SHP77 treated with DMSO at 0.1 percent for 48 hours (cell line): ENCODE measurements at places on chromosomes 3 and 15.

DNA sequence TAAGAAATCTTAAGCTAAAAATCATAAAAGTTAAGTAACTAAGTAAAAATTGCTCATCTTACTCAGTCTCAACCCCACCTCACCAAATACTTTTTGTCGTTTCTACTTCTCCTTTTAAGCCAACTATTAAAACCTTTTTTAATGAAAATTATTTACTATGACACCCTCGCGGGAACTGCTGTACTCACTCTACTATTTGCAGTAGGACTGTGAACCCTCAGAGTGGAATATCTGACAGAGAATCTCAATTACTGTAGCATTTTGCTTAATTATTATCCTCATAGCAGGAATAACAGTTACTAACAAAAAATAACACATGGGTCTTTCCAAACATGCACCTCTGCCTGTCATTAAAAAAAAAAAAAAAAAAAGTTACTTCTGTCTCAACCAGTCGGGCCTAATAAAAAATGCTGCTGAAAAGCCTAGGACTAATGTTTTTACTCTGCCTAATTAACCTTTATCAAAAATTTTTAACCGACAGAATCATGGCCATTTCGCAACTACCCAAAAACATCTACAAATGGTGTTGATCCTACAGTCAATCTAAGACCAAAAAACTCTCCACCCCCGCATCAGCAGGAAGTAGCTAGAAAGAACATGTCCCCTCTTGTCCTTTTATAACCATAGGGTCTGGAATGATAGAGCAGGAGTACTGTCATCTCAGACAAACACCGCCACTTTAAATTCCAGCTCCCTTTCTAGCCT, 10.2 kb downstream of the ALDH1L1 start:
- DNase-seq: no peak

- no peak for DNase-seq
Measured at GRCh38 chr15:80106051-80106450, 46.6 kb downstream of the ZFAND6 start.

DNA sequence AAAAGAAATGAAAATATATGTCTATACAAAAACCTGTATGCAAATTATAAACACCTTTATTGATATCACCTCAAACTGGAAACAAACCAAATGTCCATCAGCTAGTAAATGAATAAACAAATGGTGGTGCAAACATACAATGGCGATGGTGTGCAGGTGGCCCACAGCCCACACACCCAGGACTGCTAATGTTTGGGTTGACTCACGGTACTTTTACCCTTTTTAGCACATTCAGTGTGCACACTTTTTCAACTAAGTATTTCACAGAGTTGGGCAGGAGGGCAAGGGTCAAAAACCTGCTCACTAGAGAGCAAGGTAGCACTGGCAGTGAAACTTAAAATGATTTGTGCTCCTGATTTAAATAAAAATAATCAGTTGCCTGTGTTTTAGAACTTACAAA, 123.1 kb upstream of the BHLHE40 start:
- no peak for DNase-seq

DNA sequence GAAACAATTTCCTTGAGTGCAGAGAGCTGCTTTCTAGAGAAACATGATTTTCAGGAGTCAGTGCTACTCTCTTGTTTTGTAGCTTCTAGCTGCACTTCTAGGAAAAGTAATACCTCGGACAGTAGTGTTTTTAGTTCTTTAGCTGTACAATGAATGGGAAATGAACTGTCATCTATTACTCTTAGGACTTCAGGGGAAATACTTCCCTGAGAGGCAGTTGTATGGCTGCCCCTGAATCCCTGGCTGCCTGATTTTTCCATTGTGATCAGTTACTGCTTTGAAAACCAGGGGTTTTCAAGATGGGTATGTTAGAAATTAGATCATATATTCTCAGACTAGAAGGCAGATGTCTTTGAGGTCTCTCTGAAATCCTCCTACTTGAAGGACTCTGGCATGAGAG, 200.3 kb upstream of the SEMA6D start:
- no peak for DNase-seq

- DNase-seq: no peak
Measured at GRCh38 chr3:153150991-153151390, 11.0 kb upstream of the RAP2B start.

DNA sequence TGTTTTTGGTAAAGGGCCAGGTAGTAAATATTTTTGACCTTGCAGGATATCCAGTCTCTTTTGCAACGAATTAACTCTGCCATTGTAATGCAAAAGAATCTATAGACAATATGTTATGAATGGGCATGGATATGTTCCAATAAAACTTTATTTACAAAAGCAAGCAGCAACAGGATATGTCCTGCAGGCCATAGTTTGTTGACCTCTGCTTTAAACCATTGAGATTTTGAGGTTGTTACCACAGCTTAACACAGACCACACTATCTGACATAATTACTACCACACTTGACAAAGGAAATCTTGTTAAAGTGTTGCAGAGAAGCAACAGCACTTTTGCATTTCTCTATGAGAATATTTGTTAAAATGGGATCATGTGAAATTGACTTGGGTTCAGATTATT, 349.3 kb downstream of the ERC2 start:
- DNase-seq: no peak

- DNase-seq: no peak
Measured at GRCh38 chr15:72078887-72079286, 39.1 kb downstream of the MYO9A start.

- no peak for DNase-seq
Measured at GRCh38 chr3:184218814-184219213, 10.6 kb upstream of the VWA5B2 start.

GRCh38 chr3:181932039-181932438, 220.3 kb downstream of the SOX2 start:
- DNase-seq: no peak

- DNase-seq: no peak
Measured at GRCh38 chr15:22880981-22881738, 42.7 kb downstream of the NIPA2 start.

GRCh38 chr3:39671600-39671999, 137.8 kb upstream of the MYRIP start:
- no peak for DNase-seq

- DNase-seq: no peak
Measured at GRCh38 chr3:177770383-177771230, 573.3 kb upstream of the TBL1XR1 start.

- DNase-seq: no peak
Measured at GRCh38 chr15:94029495-94029894, 201.9 kb upstream of the MCTP2 start.

DNA sequence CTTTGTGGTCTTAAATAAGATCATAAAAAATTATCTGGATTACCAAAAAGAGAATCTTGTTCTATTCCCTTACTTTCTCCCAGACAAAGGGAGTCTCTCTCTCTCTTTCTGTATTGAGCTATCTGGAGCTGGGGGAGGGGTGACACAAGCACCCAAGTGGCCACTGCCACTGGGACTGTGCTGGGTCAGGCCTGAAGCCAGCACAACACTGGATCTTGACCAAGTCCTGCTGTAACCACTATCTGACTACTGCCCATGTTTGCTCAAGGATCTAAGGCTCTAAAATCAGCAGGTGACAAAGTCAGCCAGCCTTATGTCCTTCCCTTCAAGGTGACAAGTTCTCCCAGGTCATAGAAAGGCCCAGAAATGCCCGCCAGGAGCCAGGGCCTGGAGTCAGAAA, 75.0 kb upstream of the SPATA16 start:
- no peak for DNase-seq

DNA sequence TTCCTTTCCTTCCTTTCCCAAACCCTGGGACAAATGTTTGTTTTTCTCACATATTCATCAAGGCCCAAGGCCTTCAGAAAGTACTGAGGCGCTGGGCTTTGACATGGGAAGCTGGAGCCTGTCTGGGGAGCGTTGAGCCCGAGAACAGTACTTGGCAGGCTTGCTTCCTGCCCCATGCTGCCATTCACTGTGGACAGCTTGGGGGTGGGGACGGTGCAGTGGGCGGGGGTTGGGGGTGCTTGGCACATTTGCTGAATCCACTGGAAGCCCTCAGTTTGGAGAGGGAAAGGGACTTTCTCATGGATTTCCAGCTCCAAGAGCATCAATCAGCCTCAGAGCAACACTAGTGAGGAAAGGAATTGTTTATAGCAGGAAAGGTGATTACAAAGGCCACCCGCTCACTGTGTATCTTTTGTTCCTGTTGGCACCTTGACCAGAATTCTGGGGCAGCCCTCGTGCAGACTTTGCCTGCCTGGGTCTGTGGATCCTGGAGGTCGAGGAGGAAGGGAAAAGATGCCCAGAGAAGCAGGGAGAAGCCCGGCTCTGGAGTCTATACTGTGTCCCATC, 199.8 kb upstream of the RGMA start:
- no peak for DNase-seq

- DNase-seq: no peak
Measured at GRCh38 chr3:53547327-53547726, 52.9 kb downstream of the CACNA1D start.

- DNase-seq: no peak
Measured at GRCh38 chr3:124453189-124453588, 277.1 kb upstream of the UMPS start.

GRCh38 chr3:129370248-129370964, 58.0 kb downstream of the EFCAB12 start:
- no peak for DNase-seq

GRCh38 chr3:36319680-36320079, 60.6 kb upstream of the STAC start:
- no peak for DNase-seq

DNA sequence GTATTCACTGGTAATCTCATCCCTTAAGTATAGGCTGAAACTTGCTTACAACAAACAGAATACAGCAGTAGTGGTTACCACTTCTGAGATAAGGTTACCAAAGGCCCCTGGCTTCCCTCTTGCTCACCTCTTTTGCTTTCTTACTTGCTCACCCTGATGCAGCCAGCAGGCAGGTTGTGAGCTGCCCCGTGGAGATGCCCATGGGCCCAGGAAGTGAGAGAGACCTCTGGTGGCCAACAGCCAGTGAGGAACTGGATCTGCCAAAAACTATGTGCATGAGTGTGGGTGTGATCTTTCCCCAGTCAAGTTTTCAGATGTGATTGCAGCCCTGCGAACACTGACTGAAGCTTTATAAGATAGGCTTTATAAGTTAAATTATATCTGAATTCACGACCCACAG, 48.7 kb downstream of the NMNAT3 start:
- no peak for DNase-seq

- peak; percentile 40 for DNase-seq
Measured at GRCh38 chr15:75713338-75713895, 769 bp upstream of the CSPG4 start.

- no peak for DNase-seq
Measured at GRCh38 chr3:134445636-134446035, 40.1 kb downstream of the ANAPC13 start.

- DNase-seq: no peak
Measured at GRCh38 chr15:77836906-77837648, 204.4 kb upstream of the LINGO1 start.

DNA sequence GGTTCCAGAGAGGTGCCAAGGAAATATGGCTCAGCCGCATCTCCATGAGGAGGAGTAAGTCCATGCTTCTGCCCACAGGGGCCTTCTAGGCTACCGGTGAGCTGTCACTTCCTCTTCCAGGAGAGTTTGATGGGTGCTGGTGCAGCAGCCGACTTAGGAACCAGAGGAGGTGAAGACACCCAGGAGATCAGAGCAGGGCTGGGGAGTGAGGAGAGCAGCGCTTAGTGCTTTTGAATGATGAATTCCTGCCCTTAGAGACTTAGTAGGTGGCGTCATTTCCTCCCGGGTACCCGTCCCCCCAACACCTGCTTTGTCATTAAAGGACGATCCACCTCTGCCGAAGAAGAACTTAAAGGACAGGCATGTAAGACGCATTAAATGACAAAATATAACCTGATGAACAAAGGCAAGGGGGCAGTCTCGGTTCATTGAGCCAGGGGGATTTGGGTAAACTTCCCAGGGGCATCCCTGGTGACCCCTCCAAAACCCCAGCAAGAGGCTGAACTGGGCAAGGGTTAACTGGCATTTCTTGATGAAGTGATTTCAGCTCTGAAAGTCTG, 67.6 kb downstream of the HES1 start:
- DNase-seq: no peak

DNA sequence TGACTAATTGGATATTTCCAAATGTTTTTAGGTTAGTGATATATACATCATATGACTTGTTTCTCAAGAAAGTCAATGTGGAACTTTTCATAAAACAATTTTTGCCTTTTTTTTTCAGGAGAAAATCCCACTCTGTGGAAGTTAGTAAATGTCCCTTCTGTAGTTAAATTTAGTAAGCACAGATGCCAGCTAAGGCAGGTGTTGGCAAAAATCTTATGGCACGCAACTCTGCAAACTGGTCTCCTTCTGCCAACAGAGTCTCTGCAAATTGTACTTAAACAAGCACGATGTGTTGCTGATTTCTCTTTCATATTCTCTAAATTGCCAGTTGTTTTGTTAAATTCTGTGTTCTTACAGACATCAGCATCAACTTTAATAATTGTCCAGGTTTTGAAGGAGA, 233.8 kb downstream of the IL5RA start:
- no peak for DNase-seq

DNA sequence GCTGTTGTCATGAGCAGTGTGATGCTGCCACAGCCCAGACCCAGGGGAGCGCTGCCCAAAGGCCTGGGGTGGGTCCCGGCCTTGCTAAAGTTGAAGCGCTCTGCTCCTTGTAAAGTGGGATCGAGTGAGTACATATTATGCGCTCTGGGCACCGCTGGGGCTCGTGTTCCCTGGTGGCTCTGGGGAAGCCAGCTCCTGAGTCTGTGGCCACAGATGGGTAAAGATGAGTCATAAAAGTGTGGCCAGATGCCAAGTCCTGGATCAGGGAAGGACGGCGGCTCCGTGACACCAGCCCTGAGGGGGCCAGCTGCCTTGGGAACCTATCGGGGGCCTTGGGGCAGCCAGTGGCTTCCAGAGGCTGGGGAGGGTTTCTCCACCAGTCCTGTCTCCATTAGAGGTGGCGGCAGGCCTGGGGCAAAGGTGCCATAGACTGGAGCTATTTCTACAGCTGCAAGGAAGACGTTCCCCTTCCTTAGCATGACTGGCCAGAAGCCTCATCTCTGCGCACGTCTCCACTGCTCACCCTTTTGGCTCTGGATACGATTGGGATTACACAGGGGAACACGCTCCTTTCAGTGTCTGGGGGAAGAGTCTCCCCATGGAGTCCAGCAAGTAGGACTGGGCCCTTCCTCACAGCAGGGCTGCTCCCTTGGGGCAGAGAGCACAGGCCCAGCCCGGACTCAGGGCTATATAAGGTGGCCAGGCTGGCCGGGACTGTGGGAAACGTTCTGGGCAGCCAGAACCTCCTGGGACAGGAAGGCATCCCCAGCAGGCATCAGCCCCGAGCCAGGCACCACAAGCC, 1.2 kb upstream of the ITIH4 start:
- peak; percentile 70 for DNase-seq

- no peak for DNase-seq
Measured at GRCh38 chr15:87576486-87577176, 679.9 kb downstream of the NTRK3 start.
